ENCODE measurements at places on chromosomes 2 and 18.

- no peak for DNase-seq
These were observed 36.2 kb upstream of the DNMT3A start for GRCh38 chr2:25377822-25378421.

DNA sequence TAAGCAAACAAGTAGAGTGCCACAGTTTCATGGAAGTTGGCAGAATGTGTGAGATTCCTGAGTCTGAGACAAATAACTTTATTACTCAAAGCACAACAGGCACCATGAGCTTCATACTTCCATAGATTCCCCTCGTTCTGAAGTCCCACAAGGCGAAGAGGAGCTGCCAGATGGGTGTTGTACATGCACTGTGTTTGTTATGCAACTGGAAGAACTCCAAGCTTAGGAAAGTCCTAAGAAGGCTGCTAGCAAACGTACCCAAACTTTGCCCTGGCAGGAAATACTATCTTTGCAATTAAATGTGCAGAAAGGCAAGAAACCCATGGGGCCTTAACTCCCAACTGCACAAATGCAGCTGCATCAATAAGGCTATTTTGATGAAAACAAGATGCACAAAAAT lies 1.6 kb upstream of the GCA start:
- DNase-seq, result no peak

GRCh38 chr2:30757749-30758148 lies 49.5 kb downstream of the CAPN13 start:
- DNase-seq, result no peak

DNA sequence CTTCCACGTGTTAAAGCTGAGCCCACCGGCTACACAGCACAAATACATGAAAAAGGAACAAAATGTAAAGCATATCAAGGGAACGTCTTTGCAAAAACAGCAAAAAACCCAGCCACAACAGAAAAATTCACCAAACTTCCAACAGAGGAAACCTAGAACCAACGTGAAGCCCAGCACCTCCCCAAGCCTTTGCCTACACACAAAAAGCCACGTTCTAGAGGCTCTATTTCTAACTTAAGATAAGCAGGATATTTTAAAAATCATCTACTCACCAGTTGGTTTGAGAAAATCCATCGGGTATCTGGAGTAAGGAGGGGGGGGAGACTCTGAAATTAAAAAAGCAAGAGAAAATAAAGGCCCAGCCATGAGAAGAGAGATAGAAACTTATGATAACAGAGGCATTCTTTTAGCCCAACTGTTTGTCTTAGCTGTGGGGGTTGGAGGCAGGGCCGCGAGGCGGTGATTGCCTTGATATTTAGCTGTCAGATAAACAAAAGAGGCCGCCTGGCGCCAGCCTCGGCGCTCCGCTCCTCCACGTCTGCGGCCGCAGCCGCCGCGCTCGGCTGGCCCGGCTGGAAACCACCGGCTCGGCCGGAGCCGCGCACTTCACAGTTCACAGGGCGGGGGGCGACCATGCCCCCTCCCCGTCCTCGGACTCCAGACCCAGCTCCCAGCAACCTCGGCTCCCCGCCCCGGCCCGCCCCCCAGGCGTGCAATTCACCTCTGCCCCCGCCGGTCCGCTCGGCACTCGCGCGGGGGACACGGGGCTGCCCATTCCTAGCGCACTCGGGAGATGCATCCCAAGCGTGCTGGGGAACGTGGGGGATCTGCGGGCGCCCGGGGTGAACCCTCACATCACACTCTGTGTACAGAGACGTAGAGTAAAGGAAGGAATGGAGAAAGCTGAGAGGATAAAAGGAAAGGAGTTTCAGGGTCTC lies 2.4 kb downstream of the SMAD7 start:
- no peak for DNase-seq

DNA sequence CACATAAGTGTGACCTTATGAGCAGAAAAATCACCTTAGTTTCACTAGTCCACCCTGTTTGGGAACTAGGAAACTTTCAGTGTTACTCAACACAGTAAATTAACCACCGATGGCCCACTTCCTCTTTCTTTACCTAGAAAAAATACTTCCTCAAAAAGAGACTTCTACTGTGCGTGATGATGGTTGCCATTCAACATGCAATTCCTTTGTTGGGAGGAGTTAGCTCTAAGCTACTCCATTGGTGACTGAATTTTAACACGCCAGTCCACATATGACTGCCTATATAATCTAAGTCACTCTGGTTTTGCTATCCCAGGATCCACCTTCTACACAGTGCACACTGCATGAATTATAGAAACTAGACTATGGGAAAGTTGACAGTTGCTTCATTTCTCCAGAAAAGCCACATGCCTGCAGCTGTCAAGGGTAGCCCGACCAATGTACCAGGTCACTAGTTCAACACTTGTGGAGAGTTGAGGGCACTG lies 47.8 kb upstream of the REG3G start:
- DNase-seq, result no peak

GRCh38 chr2:169808221-169808620 lies 9.6 kb downstream of the SSB start:
- no peak for DNase-seq

DNA sequence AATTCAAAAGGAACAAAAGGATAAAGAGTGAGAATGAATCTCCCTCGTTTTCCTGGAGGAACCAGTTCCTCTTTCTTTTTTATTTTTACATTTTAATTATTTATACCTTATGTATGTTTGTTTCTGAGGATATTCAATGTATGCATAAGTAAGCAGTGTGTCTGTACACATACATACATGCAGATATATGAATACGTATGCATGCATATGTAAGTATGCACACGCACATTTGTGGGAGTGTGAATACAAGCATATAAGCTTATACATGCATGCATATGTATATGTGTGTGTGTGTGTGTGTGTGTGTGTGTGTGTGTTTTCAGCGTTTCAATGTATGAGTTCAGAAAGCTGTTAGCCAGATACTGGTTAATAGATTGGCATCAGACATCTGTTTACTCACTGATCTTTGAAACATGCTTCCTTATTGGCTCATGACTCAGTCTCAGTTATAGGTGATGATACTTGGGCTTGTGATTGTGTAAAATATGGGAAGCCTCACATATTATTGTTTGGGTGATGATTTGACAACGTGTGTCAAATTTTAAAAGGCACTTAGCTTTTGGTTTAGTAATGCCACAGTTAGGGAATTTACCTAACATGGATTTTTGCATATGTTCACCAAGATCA lies 279.7 kb upstream of the TRIB2 start:
- DNase-seq, result no peak

GRCh38 chr2:128782411-128783192 lies 463.9 kb upstream of the HS6ST1 start:
- DNase-seq, result no peak

- DNase-seq, result no peak
These were observed 514.2 kb downstream of the PTPRM start for GRCh38 chr18:8081267-8081666.

DNA sequence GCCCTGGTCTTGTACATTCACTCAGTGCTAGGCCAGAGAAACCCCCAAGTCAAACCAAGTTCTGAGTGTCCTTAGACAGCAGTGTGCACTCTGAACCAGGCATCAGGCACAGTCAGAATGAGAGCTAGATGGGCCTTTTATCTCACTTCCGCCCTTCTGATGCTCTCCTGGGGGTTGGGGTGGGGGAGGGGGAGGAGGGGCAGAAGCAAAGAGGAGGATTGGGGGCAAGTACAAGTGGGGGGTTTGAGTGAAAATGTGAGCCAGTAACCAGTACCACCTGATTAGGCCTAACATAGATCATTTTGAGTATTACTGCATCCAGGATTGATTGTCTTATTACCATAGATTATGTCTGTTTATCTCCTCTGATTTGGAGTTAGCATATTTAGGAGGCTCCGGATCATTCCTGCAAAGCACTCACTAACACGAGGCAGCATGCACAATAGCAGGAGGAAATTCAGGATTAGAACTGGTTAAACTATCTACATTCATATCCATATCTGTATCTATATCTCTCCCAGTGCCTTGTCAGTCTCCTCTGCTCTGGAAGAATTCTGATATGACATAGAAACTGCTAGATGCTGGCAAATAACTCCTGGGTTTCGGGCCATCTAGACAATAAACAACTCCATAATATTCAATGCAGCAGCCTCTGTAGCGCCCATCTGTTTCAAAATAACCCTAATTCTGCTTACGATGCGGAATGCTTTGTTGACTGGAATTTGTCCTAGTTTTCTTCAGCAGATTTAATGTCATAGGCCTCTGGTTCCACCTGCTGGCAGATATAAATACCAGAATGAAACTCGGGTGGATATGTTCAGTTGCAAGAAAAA lies 149.1 kb downstream of the RHBDD1 start:
- DNase-seq, result peak; percentile 82

- DNase-seq, result no peak
These were observed 82.4 kb downstream of the MTCL1 start for GRCh38 chr18:8787794-8788193.

Measured in putamen (tissue), 1 donor.